Left lung (tissue), 14 donors: ENCODE measurements at places on chromosomes 5 and 9. TPM values are rescaled to one million over a fixed set of nuclear protein-coding genes. Genes with fewer than 3 reads are reported as not detected.

SPINK6 gene
- total RNA-seq = 0.42 TPM

PCDHGB3 gene
- total RNA-seq = 1.5 TPM

CDH18 gene
- not detected for total RNA-seq

AP3S1 gene
- total RNA-seq = 77.1 TPM

GPRIN1 gene
- total RNA-seq = 2.6 TPM

GRCh38 chr5:134084570-134084969 lies 29.9 kb upstream of the TCF7 start:
- no peak for DNase-seq

GRCh38 chr9:18056269-18056992 lies 417.5 kb upstream of the ADAMTSL1 start:
- DNase-seq = no peak

- DNase-seq = no peak
Measured at GRCh38 chr5:2205185-2205585, 322.5 kb upstream of the IRX4 start.

DNA sequence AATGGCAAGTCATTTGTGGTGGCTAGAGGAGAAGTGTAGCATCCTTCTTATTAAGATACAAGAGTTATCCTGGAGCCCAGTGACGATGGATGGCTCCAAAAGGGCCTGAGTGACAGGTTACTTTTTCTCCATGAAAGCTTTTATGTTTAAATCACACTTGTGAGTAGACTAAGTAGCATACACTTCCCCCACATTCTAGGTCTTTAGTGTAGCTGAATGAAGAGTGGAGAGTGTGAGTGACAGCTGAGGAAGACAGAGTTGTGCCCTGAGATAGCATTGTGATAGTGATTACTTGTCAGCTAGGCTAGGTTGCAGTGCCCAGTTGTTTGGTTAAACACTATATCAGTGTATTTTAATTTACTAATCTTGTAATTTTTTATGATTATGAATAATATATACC lies 337.8 kb downstream of the TENT4A start:
- no peak for DNase-seq

GRCh38 chr5:154767576-154767975 lies 12.4 kb downstream of the LARP1 start:
- DNase-seq = no peak

GRCh38 chr9:127897193-127897692 lies 2.2 kb downstream of the ST6GALNAC6 start:
- peak; percentile 80 for DNase-seq
